ENCODE measurements at places on chromosomes 2 and 18. TPM values are rescaled to one million over a fixed set of nuclear protein-coding genes. Genes with fewer than 3 reads are reported as not detected.

GRCh38 chr2:120209427-120210269 is 13.6 kb downstream of the TMEM185B start:
- H3K36me3 ChIP-seq = no peaks in the 10 kb centered on the region
- H3K4me3 ChIP-seq = no peak overlapping the region
- H3K4me1 ChIP-seq = peaks cover 11% of the 10 kb centered on the region
- H3K27ac ChIP-seq = no peak overlapping the region
- no peak for DNase-seq

- no peaks in the 10 kb centered on the region for H3K36me3 ChIP-seq
- no peak overlapping the region for H3K27ac ChIP-seq
- no peak overlapping the region for H3K4me3 ChIP-seq
- H3K4me1 ChIP-seq = peaks cover 7% of the 10 kb centered on the region
- DNase-seq = no peak
Measured at GRCh38 chr2:3563521-3563976, 5.4 kb upstream of the RNASEH1 start.

The GRB14 gene
- not detected for total RNA-seq

The CD8B gene
- total RNA-seq = 273 TPM

- no peaks in the 10 kb centered on the region for H3K27me3 ChIP-seq
- no peaks in the 10 kb centered on the region for H3K36me3 ChIP-seq
- no peak overlapping the region for H3K4me3 ChIP-seq
- H3K4me1 ChIP-seq = no peaks in the 10 kb centered on the region
- H3K27ac ChIP-seq = no peak overlapping the region
Measured at GRCh38 chr2:173086518-173087213, 11.0 kb downstream of the MAP3K20 start.

- H3K4me1 ChIP-seq = no peaks in the 10 kb centered on the region
- no peak for DNase-seq
- no peak overlapping the region for H3K27ac ChIP-seq
Measured at GRCh38 chr2:65626831-65627230, 194.4 kb upstream of the SPRED2 start.

DNA sequence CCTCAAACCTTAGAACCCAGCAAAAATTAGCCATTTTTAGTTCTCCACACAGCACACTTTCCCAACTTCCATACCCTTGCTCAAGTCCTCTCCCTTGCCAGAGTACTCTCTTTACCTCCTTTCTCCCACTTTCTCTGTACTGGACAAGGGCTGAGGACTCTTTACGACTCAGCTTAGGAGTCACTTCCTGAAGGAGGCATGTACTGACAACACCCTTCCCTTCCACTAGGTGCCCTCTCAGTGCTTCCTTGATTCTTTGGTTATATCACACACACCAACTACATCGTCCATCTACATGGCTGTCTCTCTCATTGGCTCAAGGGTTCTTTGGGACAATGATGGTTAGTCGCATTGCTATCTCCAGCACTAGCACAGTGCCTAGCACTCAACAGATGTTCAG is 5.2 kb upstream of the C18orf63 start:
- H3K4me1 ChIP-seq = no peaks in the 10 kb centered on the region
- DNase-seq = no peak
- peaks cover 6% of the 10 kb centered on the region for H3K27me3 ChIP-seq
- no peaks in the 10 kb centered on the region for H3K36me3 ChIP-seq
- no peak overlapping the region for H3K27ac ChIP-seq
- H3K4me3 ChIP-seq = no peak overlapping the region

The KCNF1 gene
- not detected for total RNA-seq

DNA sequence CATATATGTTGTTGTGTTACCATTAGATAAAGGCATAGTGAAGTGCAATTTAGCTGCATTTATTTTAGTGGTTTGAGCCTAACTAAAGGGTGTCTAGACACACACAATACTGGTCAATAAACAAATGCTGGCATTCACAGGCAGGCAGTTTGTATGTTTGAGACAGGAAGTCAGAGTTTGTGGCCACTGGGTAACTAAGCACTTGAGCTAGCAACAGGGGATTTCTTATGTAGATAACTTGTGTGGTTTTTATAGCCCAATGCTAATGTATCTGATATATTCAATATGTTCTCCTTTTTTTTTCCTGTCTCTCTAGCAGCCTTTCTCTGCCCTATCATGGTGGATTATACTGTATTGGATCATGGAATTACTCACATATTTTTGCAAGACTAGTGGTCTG is 38.1 kb downstream of the LRRTM4 start:
- DNase-seq = no peak
- H3K4me1 ChIP-seq = no peaks in the 10 kb centered on the region
- no peaks in the 10 kb centered on the region for H3K27me3 ChIP-seq

DNA sequence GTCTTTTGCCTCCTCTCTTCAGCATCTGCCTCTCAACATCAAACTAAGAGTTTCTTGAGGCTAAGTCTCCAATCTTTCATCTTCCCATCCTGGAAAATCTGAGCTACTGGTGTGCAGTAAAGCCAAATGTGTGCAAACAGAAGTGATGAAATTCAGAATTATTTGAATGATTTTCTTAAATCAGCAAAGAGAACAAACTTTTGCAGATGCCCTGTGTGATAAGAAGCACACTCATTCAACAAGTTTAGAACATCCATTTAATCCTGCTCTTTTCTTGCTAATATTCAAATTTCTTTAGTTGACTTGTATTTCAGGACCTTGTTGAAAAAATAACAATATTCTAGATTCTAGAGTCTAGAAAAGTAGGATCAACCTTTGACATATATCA is 1374.9 kb upstream of the CELF4 start:
- H3K4me3 ChIP-seq = no peak overlapping the region
- peaks cover 17% of the 10 kb centered on the region for H3K4me1 ChIP-seq
- H3K36me3 ChIP-seq = no peaks in the 10 kb centered on the region
- DNase-seq = no peak
- no peaks in the 10 kb centered on the region for H3K27me3 ChIP-seq
- H3K27ac ChIP-seq = peak overlapping the region; percentile 67

DNA sequence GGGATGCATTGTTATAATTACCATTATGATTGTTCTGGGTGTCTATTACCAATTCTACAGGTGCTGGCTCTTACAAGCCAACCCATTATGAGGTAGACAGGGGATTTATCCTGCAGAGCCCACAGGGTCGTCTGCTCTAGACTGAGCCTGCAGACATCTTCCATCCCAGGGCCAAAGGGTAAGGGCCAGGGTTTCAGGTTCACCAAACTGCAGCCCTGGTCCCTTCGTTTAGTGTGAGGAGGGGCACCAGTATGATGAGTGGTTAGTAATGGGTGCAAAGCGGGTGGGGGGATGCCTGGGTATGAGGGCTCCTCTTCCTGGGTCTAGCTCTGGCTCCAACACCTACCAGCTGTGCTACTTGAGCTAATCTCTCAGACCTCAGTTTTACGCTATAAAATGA is 1.2 kb upstream of the ARID5A start:
- H3K4me3 ChIP-seq = no peak overlapping the region
- DNase-seq = no peak
- H3K36me3 ChIP-seq = no peaks in the 10 kb centered on the region
- no peak overlapping the region for H3K27ac ChIP-seq
- H3K4me1 ChIP-seq = peaks cover 51% of the 10 kb centered on the region
